Activated CD4-positive, alpha-beta T cell treated with anti-CD3 and anti-CD28 coated beads, Interleukin-10, Interleukin-2, amounts not matched to agents 100 ng/mL and 50 ng/mL, durations not matched to agents 16 hours and 8 hours (primary cell): ENCODE measurements at places on chromosomes 11 and 22.
A peak's percentile ranks its signal among the peaks of the same experiment; 100 is the strongest.

DNA sequence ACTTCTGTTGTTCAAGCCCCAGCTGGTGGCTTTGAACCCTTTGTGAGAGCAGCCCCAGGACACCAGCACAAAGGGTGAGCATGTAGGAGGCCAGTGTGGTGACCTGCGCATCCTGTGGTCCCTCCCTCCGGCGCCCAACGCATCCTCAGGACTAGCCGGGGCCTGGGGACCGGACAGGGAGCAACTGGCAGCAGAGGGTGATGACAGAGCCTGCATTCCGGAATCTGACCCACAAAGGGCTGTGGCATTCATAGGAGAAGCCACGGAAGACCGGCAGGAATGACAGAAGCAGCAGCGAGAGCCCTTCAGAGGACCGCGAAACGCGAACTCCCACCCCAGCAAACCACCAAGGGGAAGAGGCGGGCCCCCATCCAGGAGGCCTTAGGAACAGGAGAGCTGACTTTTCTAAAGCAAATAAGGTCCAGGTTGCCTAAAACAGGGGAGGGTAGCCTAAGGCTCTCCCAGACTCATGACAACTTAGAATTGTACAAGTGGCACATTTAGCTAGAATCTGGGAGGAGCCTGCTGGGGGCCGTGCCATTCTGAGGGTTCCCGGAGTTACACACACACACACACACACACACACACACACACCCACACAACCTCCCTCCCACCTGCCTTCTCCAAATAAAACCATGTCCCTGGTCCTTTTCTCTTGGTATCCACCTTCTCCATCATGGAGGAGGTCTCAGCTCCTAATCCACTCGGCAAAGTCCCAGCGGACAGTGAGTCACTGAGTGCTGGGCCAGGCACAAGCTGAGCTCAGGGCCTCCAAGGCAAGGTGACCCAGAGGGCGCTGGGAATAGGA, 232.7 kb downstream of the CTTN start:
- no peak for DNase-seq

- no peak for DNase-seq
Observed at GRCh38 chr11:96162816-96163499, 180.0 kb downstream of the MAML2 start.

DNA sequence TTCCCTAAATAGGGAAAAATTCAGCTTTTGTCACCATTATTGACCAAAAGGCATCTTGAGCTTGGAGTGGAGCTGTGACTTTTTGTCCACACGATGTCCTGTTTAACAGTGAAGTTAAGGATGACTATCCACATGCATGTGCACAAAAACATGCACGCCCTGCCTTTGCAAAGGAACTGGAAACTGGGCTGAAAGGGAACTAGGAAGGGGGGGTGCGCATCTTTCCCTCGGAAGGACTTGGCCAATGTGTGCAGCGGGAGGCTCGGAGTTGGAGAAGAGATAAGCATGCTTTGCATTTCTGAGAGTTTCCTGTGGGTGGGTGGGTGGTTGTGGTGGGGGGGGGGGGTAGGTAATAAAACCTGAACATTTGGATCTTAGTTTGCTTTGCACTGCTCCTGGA, 411 bp upstream of the KIRREL3 start:
- DNase-seq = no peak

GRCh38 chr22:21714786-21715185, 20.8 kb downstream of the YPEL1 start:
- DNase-seq = no peak

DNA sequence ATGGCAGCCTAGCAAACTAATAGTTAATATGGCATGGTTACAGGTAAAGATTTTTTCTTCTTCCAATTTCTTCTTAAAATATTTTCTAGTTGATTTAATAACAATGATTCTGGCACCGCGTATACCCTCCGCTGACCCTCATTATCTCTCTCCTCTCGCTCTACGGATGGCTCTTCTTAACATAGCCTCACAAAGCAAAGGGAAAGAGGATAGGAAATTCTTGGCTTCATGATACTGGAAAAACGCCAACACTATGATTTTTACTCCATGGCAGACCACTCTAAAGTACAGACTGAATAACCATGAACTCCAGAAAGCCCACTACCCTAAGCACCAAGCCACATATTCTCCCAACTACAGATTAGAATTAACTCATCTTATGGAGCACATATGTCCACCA, 6.1 kb downstream of the PI4KA start:
- no peak for DNase-seq

GRCh38 chr22:39956932-39957664, 3.1 kb upstream of the TMA7B start:
- DNase-seq = no peak

GRCh38 chr22:33209930-33210784, 152.0 kb upstream of the SYN3 start:
- peak; percentile 53 for DNase-seq

GRCh38 chr11:125348674-125349309, 147.3 kb downstream of the FEZ1 start:
- peak; percentile 47 for DNase-seq

- DNase-seq = no peak
Observed at GRCh38 chr11:10067629-10068300, 226.3 kb downstream of the SBF2 start.

- no peak for DNase-seq
Observed at GRCh38 chr11:130042093-130042591, 27.6 kb upstream of the APLP2 start.

- peak; percentile 61 for DNase-seq
Observed at GRCh38 chr22:41198027-41198580, 7.0 kb upstream of the L3MBTL2 start.

GRCh38 chr11:6253197-6253596, 6.4 kb upstream of the CCKBR start:
- peak; percentile 53 for DNase-seq
